Astrocyte of the cerebellum (primary cell): ENCODE measurements at places on chromosomes 3 and 15.

- no peak for DNase-seq
Observed at GRCh38 chr3:94822298-94822697, 759.4 kb downstream of the NSUN3 start.

DNA sequence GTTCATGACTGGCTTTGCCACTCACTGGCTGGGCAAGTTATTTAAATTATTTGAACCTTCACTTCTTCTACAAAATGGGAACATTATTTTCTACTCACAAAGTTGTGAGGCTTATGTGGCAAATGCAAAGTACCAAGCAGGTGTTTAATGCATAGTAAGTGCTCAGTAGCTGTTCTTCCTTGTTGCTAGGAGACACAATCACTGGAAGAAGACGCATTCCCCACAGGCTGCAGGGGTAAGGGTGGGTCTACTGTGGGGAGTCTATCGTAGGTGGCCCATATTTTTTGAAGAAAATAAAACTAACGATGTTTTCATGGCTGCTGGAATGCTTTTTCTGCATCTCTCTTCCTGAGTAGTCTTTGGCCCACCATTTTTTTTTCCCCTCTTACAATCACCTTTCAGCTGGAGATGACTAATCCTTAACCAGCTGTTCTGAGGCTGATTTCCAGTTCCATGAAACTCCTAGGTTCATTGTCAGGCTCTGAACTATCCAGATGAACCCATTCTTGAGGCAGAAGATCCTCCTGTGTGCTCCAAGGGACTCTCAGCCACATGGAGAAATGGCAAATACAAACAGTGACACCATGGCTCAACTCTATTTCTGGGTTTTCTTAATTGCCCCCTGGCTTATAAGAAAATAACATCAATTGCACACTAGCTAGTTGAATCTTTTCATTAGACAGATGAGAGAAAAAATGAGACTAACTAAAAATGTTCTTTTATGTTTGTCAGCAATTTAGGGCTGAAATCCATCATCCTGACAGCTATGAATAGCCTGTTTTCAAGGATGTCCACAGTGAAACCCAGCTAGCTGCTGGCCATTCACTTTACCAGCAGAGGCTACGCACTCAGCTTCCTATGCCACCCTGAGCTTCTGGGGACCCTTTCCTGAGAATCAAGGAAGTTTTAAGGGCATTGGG, 108.3 kb upstream of the ETV5 start:
- DNase-seq: no peak

- no peak for DNase-seq
Observed at GRCh38 chr3:130948001-130948773, 54.3 kb downstream of the ATP2C1 start.

- DNase-seq: no peak
Observed at GRCh38 chr3:4823385-4823784, 155.9 kb upstream of the BHLHE40 start.

DNA sequence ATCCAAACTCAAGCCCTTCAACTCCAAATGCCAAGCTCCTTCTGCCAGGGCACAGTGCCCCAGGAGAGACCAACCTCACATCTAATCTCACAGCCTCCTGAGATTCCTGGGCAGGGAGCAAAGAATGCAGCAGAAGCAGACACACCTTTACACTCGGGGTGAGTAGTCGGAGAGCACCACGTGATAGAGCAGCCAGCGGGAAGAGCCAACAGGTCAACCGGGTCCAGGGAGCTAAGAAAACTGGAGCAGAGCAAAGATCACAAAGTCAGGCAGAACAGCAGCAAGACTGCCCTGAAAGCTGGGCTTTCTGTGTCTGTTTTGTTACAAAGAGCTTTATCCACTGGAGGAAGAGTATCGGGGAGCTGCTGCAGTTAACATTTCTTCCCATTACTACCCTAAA, 4.2 kb downstream of the B3GALNT1 start:
- no peak for DNase-seq

DNA sequence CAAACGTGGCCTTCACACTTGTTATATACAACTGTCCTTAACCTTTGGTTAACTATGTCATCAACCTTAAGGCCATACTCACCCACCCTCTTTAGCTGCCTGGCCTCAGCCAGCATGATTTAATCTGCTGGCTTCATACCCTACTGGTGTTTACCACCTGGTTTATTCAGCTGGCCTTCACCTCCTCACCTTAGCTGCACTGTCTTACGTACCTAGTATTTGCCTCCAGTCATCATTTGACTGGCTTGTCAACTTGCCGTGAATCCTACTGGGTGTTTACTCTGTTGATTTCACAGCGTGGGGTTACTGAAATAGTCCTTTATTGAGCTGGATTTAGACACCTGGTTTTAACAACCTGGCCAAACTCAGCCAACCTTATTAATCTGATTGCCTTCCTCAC, 102.8 kb downstream of the IL12A start:
- DNase-seq: no peak

DNA sequence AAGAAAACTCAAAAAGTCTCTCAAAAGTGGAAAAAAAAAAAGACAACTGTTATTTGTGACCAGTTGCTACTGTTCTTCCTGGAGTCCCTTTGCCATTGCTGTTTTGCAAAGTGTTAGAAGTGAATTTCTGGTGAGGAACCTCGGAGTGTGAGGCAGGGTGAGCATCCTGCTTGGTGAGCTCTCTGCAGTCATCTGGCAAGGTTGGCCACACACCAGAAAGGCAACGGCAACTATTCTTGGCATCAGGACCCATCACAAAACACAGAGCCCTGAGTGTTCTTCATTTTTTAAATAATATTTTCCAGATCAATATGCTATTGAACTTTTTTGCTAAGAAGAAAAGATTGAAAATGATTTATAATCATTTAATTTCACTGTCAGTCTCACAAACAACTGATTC, 60.7 kb downstream of the CGNL1 start:
- no peak for DNase-seq
